Hepatocyte (in vitro differentiated cells): ENCODE measurements at places on chromosomes 11 and 22. TPM values are rescaled to one million over a fixed set of nuclear protein-coding genes. Genes with fewer than 3 reads are reported as not detected.

DNA sequence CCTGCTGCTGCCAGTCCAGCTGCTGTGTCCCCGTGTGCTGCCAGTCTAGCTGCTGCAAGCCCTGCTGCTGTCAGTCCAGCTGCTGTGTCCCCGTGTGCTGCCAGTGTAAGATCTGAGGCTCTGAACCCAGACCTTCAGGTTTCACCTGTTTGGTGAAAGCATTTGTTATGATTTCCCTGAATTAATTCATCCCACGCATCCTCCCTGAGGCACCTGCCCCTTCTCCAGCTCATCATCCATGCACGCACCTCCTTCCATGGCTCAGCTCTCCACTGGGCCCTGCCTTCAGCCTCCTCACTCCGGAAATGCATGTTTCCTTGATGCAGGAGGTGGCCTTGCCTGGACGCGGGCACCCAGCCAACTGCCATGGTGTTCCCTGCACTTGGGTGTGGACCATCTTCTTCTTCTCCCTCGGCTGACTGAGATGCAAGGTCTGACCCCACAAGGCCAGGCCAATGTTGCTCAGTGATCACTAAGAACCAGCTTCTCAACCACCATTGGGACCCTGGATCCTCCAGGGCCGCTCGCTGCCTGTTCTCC is 788 bp downstream of the KRTAP5-10 start:
- H3K27ac ChIP-seq = no peak overlapping the region
- no peak for DNase-seq
- no peaks in the 10 kb centered on the region for H3K27me3 ChIP-seq
- H3K4me3 ChIP-seq = no peak overlapping the region
- no peaks in the 10 kb centered on the region for H3K4me1 ChIP-seq
- no peaks in the 10 kb centered on the region for H3K36me3 ChIP-seq

- H3K27me3 ChIP-seq = no peaks in the 10 kb centered on the region
- H3K4me1 ChIP-seq = no peaks in the 10 kb centered on the region
- H3K27ac ChIP-seq = no peak overlapping the region
- H3K4me3 ChIP-seq = no peak overlapping the region
Measured at GRCh38 chr11:83521647-83522596, 235.8 kb upstream of the CCDC90B start.

- no peaks in the 10 kb centered on the region for H3K36me3 ChIP-seq
- no peaks in the 10 kb centered on the region for H3K27me3 ChIP-seq
- H3K4me3 ChIP-seq = peak overlapping the region; percentile 95
Measured at GRCh38 chr11:73141031-73141308, 1.1 kb downstream of the FCHSD2 start.

The RFPL3 gene
- total RNA-seq = not detected in 2 replicates

DNA sequence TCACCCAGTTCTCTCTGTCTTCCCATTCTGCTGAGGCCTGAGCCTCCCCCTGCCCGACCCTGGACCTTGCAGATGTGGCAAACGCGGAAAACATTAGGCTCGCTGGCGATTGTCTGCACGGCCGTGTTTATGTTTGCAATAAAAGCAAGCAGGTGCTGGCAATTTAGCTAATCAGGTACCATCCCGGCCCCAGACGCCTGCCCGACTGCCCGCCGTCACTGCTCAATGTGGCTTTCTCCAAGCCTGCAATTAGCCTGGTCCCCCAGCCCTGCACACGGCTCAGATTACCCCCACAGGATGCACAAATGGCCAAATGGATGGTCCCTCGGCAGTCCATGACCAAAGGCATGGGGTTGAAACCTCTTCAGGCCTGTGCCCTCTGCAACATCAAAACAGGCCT is 259.7 kb downstream of the MN1 start:
- H3K27me3 ChIP-seq = peaks cover 2% of the 10 kb centered on the region
- no peaks in the 10 kb centered on the region for H3K36me3 ChIP-seq
- H3K27ac ChIP-seq = no peak overlapping the region
- H3K4me1 ChIP-seq = peaks cover 11% of the 10 kb centered on the region

GRCh38 chr22:19760951-19761724 is 560 bp downstream of the TBX1 start:
- H3K4me1 ChIP-seq = peaks cover 10% of the 10 kb centered on the region
- H3K4me3 ChIP-seq = no peak overlapping the region
- no peak overlapping the region for H3K27ac ChIP-seq
- no peak for DNase-seq

GRCh38 chr11:93407777-93408401 is 77.3 kb downstream of the DEUP1 start:
- no peaks in the 10 kb centered on the region for H3K4me1 ChIP-seq
- H3K27me3 ChIP-seq = no peaks in the 10 kb centered on the region
- H3K27ac ChIP-seq = no peak overlapping the region
- no peak for DNase-seq
- no peak overlapping the region for H3K4me3 ChIP-seq

DNA sequence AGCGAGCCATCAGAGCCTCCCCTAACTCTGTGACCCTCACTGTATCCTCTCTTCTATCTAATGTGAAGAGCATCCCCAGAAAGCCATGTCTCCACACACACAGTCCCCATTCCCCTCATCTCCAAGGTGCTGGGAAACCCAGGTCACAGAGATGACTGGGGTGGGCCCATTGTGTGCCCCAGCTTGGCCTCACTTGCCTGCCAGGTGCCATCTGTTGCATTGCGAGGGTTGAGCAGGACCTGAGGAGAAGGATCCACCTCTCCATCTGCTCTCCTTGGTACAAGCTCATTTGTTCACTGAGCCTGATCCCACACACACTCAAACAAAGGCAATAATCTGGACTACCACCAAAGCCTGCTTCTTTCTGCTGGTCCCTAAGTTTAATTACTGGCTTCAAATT is 118.8 kb downstream of the SPATA19 start:
- H3K4me1 ChIP-seq = no peaks in the 10 kb centered on the region
- no peak overlapping the region for H3K27ac ChIP-seq
- DNase-seq = no peak
- no peaks in the 10 kb centered on the region for H3K36me3 ChIP-seq
- H3K4me3 ChIP-seq = no peak overlapping the region

The DDX10 gene
- total RNA-seq = 13.9 and 17.2 TPM in 2 replicates

The RNF169 gene
- total RNA-seq = 18.8 and 20.4 TPM in 2 replicates

DNA sequence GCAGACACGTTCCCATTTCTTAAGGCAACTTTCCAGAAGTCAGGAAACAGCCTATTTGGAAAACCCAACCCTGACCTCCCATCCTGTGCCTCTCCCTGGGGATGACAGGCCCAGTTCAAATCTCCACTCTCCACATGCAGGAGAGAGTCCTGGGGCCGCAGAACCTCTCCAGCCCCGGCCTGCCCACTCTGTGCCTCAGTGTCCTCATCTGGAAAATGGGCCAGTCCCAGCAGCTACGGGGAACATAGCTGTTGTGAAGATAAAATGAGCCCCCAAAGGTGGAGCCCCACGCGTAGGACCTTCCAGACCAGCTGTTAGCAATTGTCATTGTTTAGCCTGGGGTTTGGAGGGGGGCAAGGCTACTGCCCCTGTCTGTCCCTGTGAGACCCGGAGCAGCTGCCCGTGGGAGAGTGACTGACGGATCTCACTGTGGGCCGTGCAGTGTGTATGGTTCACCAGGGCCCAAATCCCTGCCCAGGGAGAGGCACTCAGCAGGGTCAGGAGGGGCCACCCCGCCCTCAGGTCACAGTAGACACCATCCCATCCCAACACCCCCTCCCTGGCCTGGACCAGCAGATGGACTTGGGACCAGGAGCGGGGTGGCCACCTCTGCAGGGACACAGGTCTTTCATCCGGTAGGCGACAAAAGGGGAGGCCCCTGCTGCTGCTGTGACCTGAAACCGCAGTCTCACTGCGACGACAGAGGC is 145.9 kb downstream of the CTTN start:
- no peak overlapping the region for H3K4me3 ChIP-seq
- DNase-seq = no peak
- no peaks in the 10 kb centered on the region for H3K4me1 ChIP-seq
- H3K27ac ChIP-seq = no peak overlapping the region

The HIC2 gene
- total RNA-seq = 16.9 and 21.2 TPM in 2 replicates

DNA sequence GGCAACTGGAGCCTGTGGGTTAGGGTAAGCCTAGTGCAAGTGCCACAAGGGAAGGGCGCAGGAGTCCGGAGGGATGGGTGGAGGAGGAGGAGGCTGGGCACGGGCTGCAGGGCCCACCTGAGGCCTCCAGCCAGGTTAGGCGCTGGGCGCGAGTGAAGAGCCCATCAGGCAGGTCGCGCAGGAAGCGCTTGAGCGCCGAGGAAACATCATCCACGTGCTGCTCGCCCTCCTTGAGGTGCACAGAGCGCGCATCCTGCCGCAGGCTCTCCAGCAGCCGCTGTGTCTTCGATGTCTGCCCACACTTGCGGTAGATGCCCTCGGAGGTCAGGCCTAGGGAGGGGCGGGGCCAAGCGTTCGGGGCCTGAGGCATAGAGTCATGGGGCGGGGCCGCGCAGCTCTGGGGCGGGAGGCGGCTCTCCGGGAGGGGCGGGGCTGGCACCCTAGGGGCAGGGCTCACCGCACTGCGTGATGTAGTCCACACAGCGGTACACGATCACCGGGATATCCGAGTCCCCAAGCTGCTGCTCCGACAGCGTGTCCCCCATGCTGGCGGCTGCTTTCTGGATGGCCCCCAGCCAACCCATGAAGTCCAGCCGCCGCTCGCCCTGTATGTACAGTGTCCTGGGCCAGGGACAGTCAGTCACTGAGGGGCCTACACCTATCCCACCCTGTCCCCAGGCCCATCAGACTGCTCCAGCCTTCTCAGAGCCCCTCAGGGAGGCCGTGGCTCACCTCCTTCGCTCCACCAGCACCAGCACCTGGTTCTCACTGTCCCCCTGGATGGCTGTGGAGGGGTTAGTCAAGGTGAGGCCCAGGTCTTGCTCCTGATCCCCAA is 22.9 kb upstream of the PDE2A start:
- no peaks in the 10 kb centered on the region for H3K27me3 ChIP-seq
- no peak overlapping the region for H3K4me3 ChIP-seq
- no peaks in the 10 kb centered on the region for H3K4me1 ChIP-seq
- no peak overlapping the region for H3K27ac ChIP-seq
- no peak for DNase-seq

The KCNQ1OT1 gene
- 6.6 and 7.9 TPM in 2 replicates for total RNA-seq

- H3K4me1 ChIP-seq = peaks cover 43% of the 10 kb centered on the region
- DNase-seq = no peak
- H3K4me3 ChIP-seq = no peak overlapping the region
- H3K27ac ChIP-seq = peak overlapping the region; percentile 47
Measured at GRCh38 chr11:63868399-63869064, 29.6 kb downstream of the MARK2 start.

The CELSR1 gene
- 5.8 and 8.7 TPM in 2 replicates for total RNA-seq

The PDE3B gene
- 45.4 and 46.3 TPM in 2 replicates for total RNA-seq

GRCh38 chr11:120344302-120345004 is 8.2 kb downstream of the ARHGEF12 start:
- H3K27me3 ChIP-seq = no peaks in the 10 kb centered on the region
- H3K36me3 ChIP-seq = no peaks in the 10 kb centered on the region
- peaks cover 34% of the 10 kb centered on the region for H3K4me1 ChIP-seq
- no peak for DNase-seq
- H3K4me3 ChIP-seq = no peak overlapping the region

The TOB2 gene
- total RNA-seq = 33.2 and 37.8 TPM in 2 replicates

The CYP2D6 gene
- total RNA-seq = 2.2 and 3.8 TPM in 2 replicates

DNA sequence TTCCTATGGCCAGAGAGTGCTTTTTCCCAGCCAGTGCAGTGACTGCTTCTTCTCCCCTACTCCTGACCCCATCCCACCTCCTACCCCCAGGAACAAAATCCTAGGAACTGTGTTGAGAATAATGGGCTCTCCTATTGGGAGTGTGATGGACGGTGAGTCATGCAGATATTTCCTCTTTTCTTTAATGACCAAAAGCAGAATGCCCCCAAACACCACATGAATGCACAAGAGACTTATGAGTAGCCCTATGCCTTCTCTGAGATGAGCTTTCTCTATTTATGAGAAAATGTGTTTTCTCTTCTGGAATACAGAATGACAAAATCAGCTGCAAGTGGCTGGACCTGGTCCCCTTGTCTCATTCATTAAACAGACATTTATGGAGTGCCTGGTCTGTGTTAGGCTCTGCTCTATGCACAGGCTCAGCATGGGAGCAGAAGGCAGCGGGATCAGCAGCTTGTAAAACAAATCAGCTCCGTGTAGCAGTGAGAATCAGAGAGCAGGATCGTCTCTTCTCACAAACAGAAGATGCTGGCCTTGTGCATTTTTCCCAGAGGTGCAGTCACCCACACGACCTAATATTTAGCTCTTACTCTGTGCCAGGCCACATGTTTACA is 47.5 kb upstream of the GALNT18 start:
- peaks cover 3% of the 10 kb centered on the region for H3K27me3 ChIP-seq
- H3K27ac ChIP-seq = no peak overlapping the region
- H3K36me3 ChIP-seq = no peaks in the 10 kb centered on the region
- H3K4me1 ChIP-seq = no peaks in the 10 kb centered on the region

DNA sequence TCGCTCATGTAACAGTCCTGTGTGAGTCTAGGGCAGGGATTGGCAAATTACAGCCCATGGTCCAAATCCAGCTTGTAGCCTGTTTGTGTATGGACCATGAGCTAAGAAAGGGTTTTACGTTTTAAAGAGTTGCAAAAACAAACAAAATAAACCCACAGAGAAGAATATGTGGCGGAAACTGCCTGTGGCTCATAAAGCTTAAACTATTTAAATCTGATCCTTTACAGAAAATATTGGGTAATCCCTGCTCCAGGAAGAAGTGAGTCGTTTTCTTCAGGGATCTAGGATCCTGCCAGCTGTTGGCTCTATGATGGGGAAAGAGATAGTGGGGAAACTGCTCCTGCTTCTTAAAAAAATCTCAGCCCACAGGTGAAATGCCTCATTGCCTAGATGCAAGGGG is 3.4 kb upstream of the OR6Q1 start:
- no peak for DNase-seq
- H3K27me3 ChIP-seq = no peaks in the 10 kb centered on the region
- H3K4me1 ChIP-seq = no peaks in the 10 kb centered on the region
- H3K27ac ChIP-seq = no peak overlapping the region
